Mesothelial cell of epicardium (in vitro differentiated cells): ENCODE measurements at places on chromosomes 4 and X. TPM values are rescaled to one million over a fixed set of nuclear protein-coding genes. Genes with fewer than 3 reads are reported as not detected.

GRCh38 chr4:15427701-15428100 is at the start of gene C1QTNF7:
Gene C1QTNF7, plus strand, starts transcription at chr4:15428033. Its CDS starts 7,711 bp downstream, at chr4:15435744.
- no peak for DNase-seq
- no peak within 1 kb of the TSS for H3K27ac ChIP-seq
- H3K27me3 ChIP-seq: peaks cover 2% of the 10 kb centered on the region

The UGT2B10 gene
- total RNA-seq: not detected in 3 replicates

The CLDN22 gene
- not detected in 3 replicates for total RNA-seq

DNA sequence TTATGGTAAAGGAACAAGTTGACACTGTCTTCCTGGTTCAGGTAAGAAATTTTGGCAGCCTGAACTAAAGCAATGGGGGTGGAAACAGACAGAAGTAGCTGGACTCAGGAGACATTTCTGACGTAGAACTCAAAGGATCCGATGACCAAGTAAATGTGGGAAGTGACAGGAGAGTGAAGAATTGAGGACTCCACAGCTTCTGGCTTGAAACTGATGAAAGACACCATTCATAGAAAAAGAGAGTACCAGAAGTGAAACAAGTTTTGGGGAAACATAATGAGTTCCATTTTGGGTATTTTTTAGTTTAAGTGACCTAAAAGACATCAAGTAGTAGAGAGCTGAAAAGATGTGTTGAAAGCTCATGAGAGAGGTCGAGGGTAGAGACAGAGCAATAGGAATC is 5.7 kb downstream of the FAM120C start:
- peaks cover 39% of the 10 kb centered on the region for H3K4me1 ChIP-seq
- DNase-seq: no peak
- H3K4me3 ChIP-seq: no peak overlapping the region
